ENCODE measurements at places on chromosomes 12 and 14. TPM values are rescaled to one million over a fixed set of nuclear protein-coding genes. Genes with fewer than 3 reads are reported as not detected.

The MYO1H gene
- total RNA-seq: 0.31 TPM

The C12orf56 gene
- not detected for total RNA-seq

The FGF6 gene
- not detected for total RNA-seq

The OR4K13 gene
- not detected for total RNA-seq

The FBXW8 gene
- total RNA-seq: 16.0 TPM

DNA sequence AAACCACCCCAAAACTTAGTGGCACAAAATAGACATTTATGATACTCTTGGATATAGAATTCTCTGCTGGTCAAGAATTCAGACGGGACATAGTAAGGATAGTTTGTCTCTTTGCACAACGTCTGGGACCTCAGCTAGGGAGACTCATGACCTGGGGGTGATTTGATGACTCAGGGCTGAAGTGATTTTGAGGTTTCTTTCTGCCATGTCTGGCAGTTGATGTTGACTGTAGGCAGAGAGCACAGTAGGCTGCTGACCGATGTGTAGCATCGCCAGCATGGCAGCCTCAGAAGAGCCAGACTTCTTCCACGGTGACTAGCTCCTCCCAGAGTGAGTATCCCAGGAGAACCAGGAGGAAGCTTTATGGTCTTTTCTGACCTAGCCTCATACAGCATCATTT is 88.9 kb upstream of the FRMD6 start:
- H3K4me1 ChIP-seq: no peaks in the 10 kb centered on the region
- no peaks in the 10 kb centered on the region for H3K27me3 ChIP-seq

DNA sequence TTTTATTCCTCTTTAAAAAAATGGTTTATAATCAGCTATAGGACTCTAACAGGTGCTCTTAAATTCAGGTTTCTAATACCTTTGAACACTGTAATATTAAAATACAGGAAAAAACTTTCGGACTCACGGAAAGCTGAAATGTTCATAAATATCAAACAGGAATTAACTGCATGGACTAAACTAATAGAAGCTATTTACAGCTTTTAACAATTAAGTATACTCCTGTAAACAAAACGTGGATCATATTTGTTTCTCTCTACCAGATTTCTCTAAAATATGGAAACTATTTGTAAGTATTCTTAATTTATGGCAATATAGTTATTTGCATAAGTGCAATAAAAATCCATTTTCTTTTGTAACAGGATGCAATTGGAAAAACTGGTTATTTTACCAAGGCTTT is 108.9 kb upstream of the RESF1 start:
- no peaks in the 10 kb centered on the region for H3K36me3 ChIP-seq
- H3K27ac ChIP-seq: no peak overlapping the region
- DNase-seq: no peak
- H3K27me3 ChIP-seq: no peaks in the 10 kb centered on the region

- no peak for DNase-seq
- peaks cover 58% of the 10 kb centered on the region for H3K27me3 ChIP-seq
- H3K27ac ChIP-seq: no peak overlapping the region
- no peaks in the 10 kb centered on the region for H3K4me1 ChIP-seq
- no peaks in the 10 kb centered on the region for H3K36me3 ChIP-seq
Observed at GRCh38 chr12:113086249-113087164, 30.0 kb downstream of the DTX1 start.

- no peaks in the 10 kb centered on the region for H3K27me3 ChIP-seq
- peaks cover 8% of the 10 kb centered on the region for H3K4me1 ChIP-seq
Observed at GRCh38 chr14:96100161-96101064, 61.3 kb downstream of the C14orf132 start.

DNA sequence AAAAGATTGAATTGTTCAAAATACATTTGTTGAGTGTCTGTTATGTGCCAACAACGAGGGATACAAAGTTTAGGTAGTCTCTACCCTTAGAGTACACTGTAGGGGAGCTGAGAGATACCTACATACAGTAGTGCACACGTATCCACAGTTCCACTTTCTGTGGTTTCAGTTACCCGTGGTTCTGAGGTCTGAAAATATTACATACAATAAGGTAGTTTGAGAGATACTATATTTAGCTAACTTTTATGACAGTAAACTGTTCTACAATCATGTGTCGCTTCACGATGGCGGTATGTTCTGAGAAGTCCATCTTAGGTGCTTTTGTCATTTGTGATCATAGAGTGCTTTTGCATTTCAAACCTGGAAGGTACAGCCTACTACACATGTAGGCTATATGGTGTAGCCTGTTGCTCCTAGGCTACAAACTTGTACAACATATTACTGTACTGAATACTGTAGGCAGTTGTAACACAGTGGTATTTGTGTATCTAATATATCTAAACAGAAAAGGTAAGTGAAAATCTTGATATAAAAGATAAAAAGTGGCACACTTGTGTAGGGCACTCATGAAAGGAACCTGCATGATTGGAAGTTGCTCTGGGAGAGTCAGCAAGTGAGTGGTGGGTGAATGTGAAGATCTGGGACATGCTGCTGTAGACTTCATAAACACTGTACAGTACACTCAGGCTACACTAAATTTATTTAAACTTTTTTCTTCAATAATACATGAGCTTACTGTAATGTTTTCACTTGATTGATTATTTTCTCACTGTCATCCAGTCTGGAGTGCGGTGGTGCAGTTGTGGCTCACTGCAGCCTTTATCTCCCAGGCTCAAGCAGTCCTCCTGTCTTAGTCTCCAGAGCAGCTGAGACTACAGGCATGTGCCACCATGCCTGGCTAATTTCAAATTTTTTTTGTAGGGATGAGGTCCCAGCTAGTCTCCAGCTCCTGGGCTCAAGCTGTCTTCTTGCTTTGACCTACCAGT is 4.0 kb downstream of the CPSF6 start:
- H3K4me1 ChIP-seq: peaks cover 79% of the 10 kb centered on the region
- no peaks in the 10 kb centered on the region for H3K27me3 ChIP-seq
- no peak overlapping the region for H3K27ac ChIP-seq
- H3K36me3 ChIP-seq: no peaks in the 10 kb centered on the region
